Mammary epithelial cell (primary cell): ENCODE measurements at places on chromosomes 6 and 20.

- no peak for DNase-seq
These were observed 17.6 kb downstream of the ZHX3 start for GRCh38 chr20:41299899-41300298.

GRCh38 chr6:142275236-142276006, 26.4 kb upstream of the ADGRG6 start:
- peak; percentile 16 for DNase-seq

GRCh38 chr6:85050149-85050548, 285.8 kb upstream of the TBX18 start:
- DNase-seq: no peak

- no peak for DNase-seq
These were observed 115.7 kb downstream of the UNC5CL start for GRCh38 chr6:40923326-40923725.

DNA sequence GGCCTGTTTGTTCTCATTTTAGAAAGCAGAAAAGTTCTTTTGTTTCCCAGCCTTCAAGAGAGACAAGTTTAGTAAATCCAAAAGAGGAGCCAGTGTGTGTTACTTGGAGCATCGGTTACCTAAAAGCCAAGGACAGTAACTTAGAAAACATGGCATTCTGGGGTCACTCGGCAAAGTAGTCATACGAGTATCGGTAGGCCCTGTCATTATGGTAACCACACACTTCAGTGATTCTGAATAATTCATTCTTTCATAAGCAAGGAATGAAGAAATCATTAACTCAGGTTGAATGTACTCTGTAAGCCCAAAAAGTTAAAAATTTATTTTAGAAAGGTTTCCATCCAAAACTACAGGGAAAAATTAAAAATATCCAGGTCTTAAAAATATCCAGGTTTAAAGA, 34.0 kb downstream of the CNKSR3 start:
- no peak for DNase-seq

GRCh38 chr6:134198093-134198492, 119.8 kb downstream of the SGK1 start:
- DNase-seq: peak; percentile 11

DNA sequence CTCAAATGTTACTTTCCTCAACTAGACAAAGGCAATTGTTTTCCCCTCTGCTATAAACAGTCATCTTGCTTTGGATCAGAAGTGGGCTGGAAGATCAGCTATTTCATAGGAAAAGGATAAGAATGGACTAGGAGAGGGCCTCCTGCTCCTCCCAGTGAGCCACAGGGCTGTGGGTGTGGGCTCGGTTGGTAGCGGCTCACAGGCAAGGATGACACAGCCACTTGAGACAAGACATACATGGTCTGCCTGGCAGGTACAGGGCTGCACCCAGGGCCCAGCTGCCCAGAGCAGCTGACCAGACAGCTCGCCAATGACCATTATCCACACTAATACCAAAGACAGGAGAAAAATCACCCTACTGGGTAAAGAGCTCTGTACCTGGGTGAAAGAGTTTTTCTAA, 9.0 kb upstream of the SLA2 start:
- no peak for DNase-seq

GRCh38 chr6:139738801-139739455, 364.5 kb upstream of the CITED2 start:
- DNase-seq: no peak

- no peak for DNase-seq
These were observed 42.6 kb downstream of the RBM38 start for GRCh38 chr20:57433657-57434389.

DNA sequence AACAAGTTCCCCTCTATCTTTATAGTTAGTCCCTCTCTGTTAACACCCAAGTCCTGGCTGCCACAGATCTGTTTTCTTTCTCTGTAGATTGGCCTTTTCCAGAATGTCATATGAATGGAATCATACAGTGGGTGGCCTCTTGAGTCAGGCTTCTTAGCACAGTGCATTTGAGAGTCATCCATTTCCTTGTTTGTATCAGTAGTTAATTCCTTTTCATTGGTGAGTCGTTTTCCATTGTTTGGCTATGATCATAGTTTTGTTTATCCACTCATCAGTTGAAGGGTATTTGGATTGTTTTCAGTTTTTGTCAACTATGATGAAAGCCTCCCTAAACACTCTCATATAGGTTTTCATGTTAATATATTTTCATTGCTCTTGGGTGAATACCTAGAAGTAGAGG, 248.3 kb downstream of the ARID1B start:
- peak; percentile 31 for DNase-seq

DNA sequence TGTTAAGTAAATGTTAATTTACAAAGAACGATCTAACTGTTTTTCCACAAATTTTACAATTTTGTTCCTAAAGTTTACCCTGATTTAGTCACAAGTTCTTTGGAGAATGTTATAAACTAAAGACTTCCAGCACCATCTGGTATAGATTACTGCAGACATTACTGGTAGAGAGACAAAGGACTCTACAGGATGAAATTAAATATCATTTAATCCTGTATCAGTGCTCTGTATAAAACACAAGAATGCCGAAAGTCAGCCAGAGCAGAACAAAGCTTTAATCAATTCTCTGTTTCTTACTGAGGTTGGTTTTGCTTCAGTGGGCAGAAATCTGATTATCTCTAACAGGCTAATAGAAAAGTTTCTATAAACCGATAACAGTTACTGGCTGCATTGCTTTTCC, 763.6 kb downstream of the TENT5A start:
- DNase-seq: no peak

GRCh38 chr6:34938268-34938667, 49.2 kb downstream of the ANKS1A start:
- no peak for DNase-seq

DNA sequence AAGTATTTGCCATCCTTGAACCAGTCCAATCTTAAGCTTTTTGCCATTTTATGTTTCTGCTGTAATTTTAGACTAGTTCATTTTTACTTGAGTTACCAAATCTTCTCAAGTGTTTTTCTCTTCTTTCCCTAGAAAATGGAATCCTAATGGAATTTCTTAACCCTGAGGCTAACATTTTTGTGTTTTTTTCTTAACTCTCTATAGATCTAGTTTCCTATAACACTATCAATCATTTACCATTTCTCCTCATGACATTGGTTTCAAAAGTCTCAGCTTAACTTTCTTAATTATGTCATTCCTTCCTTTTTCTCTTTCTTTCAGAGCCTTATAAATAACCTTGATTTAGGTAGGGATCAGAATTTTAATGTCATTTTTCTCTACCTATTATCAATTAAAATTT, 54.8 kb downstream of the SENP6 start:
- DNase-seq: no peak

DNA sequence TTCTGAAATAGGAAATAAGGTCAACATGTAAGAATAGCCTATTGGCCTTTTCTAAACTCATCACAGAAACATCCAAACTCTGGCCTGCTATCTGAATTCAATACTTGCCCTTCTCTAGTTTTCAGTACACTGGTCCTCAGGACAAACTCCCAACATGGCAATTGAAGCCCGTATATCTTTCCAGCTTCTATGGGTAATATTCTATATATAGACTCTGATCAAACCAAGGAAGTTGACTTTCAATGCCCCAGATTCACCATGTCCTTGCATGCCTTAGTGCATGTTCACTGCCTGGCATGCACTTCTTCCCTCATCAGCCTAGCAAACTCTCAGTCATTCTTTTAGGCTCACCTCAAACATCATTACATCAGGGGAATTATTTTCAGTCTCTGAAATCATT, 73.2 kb downstream of the RSPO3 start:
- DNase-seq: peak; percentile 28

DNA sequence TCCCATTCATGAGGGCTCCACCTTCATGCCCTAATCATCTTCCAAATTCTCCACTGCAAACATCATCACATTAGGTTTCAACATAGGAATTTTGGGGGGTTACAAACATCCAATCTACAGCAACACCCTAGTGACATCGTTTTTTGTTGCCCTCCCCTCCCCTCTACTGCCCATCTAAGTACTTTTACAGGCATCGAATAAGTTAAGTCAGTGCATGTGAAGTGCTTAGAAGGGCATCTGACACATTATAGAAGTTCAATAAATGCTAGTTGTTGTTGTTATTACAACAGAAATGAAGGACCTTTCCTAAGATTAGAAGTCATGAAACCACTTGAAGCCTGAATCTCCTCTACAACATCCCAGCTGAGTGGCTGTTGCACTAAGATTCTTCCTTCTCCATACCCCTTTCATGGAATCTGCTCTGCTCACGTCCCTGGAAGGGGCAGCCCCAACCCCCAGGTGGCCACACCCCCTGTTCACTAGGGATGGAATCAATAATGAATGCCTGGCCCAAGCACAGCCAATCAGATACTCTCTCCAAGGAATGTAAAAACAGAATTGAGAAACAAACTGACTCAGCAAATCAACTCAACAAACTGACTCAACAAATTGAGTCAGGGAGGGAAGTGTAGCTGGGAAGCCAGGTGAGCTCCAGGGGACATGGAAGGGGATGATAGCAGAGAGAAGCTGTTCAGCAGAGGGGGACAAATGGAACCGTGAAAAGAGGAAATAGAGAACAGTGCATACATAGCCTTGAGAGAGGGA, 3.9 kb upstream of the LRP11 start:
- peak; percentile 77 for DNase-seq

DNA sequence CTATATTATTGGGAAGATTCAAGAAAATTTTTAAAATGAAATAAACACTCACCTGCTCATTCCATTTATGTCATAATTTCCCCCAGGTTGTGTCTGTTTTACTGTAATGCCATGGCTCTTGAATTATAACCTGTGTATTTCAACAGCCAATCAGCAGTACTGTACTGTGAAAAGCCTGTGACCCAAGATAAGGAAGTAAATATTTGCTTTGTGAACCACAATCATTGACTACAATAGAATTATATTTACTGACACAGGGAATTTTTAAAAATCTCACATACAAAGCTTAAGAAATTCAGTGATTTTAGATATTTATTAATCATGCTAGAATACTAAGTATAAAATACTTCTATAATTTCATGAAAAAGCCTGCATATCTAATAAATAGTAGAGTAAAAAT, 6.0 kb downstream of the RGS17 start:
- DNase-seq: no peak

- DNase-seq: no peak
These were observed 23.6 kb upstream of the FABP7 start for GRCh38 chr6:122755901-122756300.

DNA sequence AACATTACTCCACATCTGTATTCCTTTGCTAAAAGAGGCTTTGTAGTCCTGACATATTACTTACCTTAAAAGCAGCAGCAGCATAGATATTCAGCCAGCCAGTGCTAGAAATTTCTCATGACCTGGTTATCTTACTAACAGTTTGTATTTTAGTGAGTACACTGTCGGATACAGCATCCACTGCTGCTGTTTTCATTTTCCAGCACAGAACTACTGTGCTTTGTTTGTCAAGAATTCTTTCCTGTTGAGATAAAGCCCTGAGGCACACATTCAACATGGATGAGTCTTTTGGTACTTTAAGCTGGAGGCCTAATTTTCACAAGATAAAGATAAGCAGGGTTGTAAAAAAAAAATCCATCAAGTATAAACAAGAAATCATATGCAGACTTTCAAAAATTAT, 311.2 kb upstream of the OPRM1 start:
- peak; percentile 3 for DNase-seq

GRCh38 chr6:19554356-19555225, 282.6 kb upstream of the ID4 start:
- peak; percentile 27 for DNase-seq
